ENCODE measurements at places on chromosomes 16 and 17. TPM values are rescaled to one million over a fixed set of nuclear protein-coding genes. Genes with fewer than 3 reads are reported as not detected.
A peak's percentile ranks its signal among the peaks of the same experiment; 100 is the strongest.

DNA sequence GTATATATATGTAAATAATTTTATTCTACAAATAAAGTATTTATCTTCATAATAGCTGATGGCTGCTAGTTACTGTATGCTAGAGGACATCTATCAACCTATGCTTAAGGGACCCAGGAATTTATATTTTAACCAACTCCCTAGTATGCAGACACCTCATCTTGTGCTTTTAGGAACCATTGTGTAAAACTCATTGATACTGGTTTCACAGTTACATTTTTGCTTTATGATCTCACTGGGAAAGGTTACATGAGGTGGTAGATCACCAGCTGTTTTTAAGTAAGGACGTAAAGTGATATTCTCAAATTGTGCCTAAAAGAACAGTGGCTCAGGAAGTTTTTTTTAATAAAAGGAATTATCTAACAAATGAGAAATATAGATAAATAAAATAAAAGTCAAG lies 56.4 kb downstream of the VMP1 start:
- DNase-seq = no peak

GRCh38 chr17:55275894-55276804 lies 11.4 kb downstream of the HLF start:
- no peak for DNase-seq

DNA sequence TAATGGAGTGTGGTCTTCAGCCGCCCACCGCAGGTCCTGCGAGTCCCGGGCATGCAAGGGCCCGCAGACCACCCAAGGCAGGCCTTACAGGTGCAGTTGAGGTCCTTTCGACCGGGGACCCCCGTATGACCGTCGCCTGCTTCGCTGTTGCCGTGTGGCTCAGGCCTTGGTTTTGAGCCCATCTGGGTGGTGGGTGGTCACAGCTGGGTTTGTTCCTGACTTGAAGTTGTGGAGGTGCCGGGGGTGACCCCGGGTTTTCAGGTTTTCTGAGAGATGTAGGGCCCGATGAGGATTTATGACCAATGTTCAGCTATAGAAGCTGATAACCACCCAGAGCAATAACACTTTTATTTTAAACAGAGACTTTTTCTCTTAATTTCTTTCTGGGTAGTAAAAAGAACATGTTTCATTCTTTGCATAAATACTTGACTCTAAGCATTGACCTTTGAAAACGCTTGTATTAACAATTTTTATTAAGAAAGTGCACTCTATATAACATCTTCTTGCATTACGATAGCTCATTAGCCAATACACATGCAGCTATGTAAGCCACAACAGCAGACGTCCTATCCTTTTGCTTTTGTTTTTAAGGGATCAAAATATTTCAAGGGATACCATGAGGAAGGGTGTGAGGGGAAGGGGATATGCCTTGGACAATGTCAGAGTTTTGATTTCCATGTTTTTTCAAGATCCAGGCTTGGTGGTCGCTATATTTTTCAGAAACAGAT lies 1.9 kb downstream of the FOXL1 start:
- DNase-seq = no peak

DNA sequence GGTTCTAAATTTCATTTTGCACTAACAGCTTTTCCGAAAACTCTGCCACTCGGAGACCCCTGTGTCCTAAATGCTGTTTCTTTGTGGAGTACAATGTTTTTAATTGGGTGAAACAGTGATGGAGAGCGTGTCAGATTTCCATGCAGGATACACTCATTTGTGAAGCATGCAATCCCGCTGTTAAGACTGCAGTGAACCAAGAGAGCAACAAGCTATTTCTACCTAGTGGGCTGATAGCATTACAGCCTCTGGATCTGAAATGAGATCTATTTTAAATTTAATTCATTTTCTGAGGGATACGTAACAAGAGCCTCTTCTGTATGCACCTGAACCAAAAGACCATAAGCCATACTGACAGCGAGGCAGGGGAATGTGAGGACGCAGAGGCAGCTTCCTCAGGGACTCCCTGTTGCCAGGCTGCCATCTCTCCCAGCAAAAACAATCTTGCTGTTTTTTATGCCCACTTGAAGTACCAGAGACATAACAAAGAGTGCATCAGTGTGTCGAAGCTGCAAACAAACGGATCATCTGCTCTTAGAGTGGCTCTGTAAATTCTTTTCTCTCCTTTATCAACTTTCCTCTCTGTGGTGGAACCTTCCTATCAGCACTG lies 199.9 kb upstream of the COX10 start:
- DNase-seq = no peak

GRCh38 chr17:31695456-31696090 lies 163.5 kb downstream of the COPRS start:
- DNase-seq = peak; percentile 56

The TMEM114 gene
- not detected for total RNA-seq

GRCh38 chr17:81578038-81578441 lies 25.9 kb upstream of the FAAP100 start:
- no peak for DNase-seq

GRCh38 chr17:12231355-12231682 lies 210.6 kb downstream of the MAP2K4 start:
- no peak for DNase-seq

The CNP gene
- total RNA-seq = 26.8 TPM

- no peak for DNase-seq
Observed at GRCh38 chr16:79283578-79283977, 317.0 kb downstream of the MAF start.

DNA sequence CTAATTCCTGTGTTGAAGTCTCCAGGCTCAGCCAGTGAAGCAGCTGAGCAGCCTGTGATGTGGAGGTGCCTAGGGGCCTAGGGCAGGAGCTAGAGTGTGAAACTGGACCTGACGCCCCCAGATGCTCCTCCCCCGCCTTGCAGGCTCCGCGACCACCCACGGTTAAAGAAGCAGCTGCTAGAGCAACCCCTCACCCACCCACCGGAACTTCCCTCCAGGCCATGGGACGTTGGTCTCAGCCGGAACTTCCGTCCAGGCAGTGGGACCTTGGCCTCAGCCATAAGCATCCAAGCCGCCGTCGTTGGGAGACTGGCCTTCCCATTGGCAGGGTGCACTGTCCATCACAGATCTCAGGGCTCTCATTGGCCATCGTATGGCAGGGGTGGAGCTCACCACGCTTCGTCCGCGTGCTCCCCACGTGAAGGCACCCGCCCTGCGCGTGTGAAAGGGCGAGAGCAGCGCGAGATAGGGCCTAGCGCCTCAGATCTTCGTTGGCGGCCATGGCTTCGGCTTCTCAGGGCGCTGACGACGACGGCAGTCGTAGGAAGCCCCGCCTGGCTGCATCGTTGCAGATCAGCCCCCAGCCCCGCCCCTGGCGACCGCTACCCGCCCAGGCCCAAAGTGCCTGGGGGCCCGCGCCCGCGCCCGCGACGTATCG lies at the start of gene ADAD2:
ADAD2 (plus strand) TSS at position 427 of the 658 bp plus-strand sequence; CDS start at position 501, 74 bp downstream.
- DNase-seq = no peak

GRCh38 chr16:88455610-88456355 lies 2.7 kb downstream of the ZFPM1 start:
- DNase-seq = no peak

- DNase-seq = peak; percentile 43
Observed at GRCh38 chr17:49576088-49576916, 631 bp downstream of the NXPH3 start.

GRCh38 chr17:28841901-28842281 lies 699 bp downstream of the FAM222B start:
- no peak for DNase-seq

DNA sequence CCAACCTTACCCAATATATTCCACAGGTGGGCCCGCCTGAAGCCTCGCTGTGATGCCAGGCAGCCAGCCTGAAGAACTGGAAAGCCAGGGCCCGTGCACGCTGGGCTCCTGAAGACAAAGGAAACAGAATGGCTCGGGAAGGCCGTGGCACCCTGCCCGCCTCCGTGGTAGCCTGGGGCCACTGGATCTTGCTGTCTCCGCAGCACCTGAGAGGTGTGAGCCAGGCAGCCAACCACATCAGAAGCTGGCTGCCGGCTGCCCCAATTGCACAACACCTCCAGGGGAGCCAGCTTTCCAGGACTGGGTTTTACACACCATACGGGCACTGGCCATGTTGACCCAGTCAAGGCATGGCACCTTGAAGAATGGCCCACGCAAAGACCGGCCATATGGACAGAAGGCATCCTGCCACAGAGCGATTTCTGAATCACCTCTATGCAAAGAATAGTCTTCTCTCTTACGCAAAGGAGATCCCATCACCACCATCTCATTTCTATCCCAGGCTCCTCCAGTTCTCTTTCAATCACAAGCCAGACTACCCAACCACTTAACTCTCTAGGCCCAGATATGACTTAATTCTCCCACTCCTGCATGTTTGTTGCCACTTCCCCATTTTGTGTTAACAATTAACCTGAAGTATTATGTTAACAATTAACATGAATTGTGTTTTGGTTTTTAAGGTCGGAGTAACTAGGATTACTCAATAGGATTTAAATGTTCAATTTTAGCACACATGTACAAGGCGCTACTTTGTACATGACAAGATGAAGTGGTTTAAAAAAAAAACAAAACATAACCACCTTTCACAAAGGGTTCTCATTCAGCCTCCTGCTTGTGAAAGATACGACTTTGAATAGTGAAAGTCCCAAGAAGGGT lies 32.1 kb downstream of the ZFHX3 start:
- peak; percentile 40 for DNase-seq

The MYH11 gene
- total RNA-seq = 16.3 TPM

- no peak for DNase-seq
Observed at GRCh38 chr17:46122486-46122871, 70.8 kb downstream of the KANSL1 start.

The TNRC6C gene
- 11.4 TPM for total RNA-seq

GRCh38 chr17:67442787-67443624 lies 65.9 kb downstream of the PITPNC1 start:
- no peak for DNase-seq

The LRRC46 gene
- total RNA-seq = 0.54 TPM

- no peak for DNase-seq
Observed at GRCh38 chr17:79478051-79478461, 132.8 kb downstream of the RBFOX3 start.

DNA sequence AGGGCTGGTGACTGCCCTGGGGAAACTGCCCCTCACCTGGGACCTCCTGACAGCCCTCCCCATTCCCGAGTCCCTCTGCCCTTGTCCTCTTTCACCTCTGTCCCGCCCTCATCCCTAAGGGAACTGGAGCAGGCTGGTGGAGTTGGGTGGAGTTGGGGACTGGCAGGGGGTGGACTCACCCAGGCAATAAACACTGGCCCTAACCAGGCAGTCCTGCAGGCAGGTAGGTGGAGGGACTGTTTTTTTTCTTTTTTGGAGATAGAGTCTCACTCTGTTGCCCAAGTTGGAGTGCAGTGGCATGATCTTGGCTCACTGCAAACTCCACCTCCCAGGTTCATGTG lies 11.7 kb downstream of the GCGR start:
- no peak for DNase-seq

The PIK3R5 gene
- 2.9 TPM for total RNA-seq

The IRX3 gene
- 9.8 TPM for total RNA-seq

GRCh38 chr17:28725166-28725659 lies 820 bp downstream of the TLCD1 start:
- DNase-seq = no peak

- DNase-seq = no peak
Observed at GRCh38 chr17:27620721-27621120, 10.3 kb upstream of the LGALS9 start.

The FAM20A gene
- total RNA-seq = 7.1 TPM
